ENCODE measurements at places on chromosomes 6 and 20.

- peak; percentile 60 for DNase-seq
These were observed 168.0 kb upstream of the PHACTR1 start for GRCh38 chr6:12548526-12548925.

- no peak for DNase-seq
These were observed 139.4 kb downstream of the CARMIL1 start for GRCh38 chr6:25418454-25419052.

- peak; percentile 50 for DNase-seq
These were observed 411.1 kb downstream of the HDGFL1 start for GRCh38 chr6:22980446-22980845.

DNA sequence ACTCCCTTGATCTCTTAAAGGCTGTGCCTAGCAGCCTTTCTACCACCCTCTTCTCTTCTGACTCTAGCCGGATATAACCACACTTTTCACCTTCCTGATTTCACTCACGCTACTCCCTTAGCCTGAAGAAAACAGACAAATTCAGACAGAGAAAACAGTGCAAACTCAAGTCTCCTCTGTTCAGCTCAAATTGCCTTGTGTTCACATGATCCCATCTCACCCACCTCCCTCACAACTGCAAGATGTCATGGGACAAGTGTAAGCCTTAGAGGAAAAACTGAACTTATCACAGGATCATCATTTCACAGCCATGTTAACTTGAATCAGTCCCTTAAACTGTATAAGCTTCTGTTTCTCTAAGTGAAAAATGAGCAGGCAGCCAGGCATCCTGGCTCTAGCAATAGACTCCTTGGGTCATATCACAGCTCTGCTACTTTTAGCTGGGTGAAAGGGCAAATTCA, 66.5 kb upstream of the TENT5A start:
- DNase-seq: no peak

DNA sequence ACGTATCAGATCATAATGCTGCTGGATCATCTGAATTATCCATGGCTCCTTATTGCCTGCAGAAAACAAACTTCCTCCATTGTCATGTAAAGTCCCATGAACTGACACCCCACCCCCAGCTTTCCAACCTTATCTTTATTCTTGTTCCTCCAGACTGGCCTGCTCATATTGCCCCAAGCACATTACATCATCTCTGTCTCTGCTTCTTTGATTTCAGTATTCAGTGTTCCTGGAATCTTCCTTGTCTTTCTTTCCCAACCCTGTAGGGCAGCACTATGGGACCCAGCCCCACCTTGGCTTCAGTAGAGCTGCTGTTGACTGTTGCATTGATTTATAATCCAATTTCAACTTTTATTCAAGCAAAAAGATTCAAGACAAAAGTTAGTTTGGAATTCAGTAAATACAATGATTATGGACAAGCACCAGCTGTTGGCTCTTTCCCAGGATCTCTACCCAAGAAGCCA, 187.5 kb upstream of the ECI2 start:
- DNase-seq: peak; percentile 29

GRCh38 chr6:35893246-35893645, 27.7 kb downstream of the SRPK1 start:
- DNase-seq: peak; percentile 87

DNA sequence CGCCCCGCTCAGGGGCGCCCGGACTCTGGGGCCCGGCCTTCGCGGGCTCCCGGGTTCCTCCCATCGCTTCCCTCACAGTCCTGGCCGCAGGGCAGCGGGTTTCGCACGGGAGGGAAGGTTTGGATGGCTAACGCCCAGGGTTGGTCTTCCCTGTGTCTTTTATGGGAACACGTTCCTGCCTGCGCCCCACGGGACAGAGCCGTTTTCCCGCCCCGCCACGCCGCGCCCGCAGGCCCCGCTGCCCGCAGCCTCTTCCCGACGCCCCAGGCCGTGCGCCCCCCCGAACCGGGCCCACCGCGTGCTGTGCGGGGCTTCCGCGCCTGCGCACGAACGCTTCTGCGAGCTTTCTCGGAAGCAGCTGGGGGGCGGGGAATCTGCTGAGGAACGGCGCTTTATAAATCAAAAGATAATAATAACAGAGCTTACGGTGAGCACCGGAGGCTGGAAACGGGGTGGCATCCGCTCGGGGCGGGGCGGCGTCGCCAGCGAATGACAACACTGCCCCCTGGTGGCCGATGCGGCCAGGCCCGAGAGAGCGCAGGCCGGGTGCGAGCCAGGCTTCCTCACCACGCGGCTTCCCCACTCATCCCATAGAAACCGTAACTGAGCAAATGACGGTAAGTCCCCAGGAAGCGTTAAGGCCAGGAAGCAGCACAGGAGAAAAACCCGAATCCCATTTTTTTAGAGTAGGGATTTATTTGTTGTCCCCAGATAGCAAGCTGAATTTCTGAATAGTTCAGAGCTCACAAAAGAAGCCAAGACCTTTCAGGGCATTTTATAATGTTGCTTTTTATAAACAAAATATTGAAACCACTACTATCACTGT, 116.4 kb downstream of the MYLK4 start:
- DNase-seq: peak; percentile 89

DNA sequence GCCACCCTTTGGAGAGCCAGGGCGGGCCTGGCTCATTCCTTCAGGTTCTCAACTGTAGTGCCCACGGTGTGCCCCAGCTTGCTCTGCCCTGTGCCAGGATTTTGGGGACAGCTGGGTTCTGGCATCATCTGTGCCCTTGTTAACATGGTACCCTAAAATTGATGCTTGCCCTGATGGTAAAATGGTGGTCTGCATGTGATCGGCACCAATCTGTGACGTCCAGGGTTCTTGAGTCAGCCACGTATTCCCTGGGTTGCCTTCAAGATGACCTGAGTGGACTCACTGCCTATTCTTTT, 31.2 kb upstream of the APCDD1L start:
- no peak for DNase-seq

DNA sequence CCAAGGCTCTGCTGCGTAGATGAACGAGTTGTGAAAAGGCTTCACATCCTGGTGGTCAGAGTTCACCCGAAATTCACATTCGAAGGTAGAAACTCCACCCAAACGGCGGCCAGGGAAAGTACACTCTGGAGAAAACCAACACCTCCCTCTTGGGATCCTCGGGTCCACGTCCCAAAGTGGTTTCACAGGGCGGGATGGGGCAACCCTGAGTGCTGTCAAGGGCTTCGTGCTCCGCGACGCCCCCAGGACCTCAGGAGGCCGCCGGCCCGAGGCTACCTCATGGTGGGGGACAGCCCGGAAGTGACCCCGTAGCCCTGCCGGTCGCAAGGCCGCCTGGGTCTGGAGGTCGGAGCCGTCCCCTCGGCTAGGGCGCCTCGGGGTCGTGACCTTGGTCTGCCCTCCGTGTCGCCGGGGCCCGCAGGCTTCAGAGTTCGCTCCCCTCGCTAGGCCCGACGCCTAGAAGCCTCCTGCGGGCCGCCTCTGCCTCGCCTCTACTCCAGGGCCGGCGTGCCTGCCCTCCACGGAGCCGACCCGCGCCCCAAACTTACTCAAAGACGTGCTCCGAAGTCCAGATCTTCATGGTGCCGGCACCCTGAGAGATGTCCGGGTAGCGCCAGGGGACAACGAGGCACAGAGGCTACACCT, at the start of gene PRELID3B:
TSS of gene PRELID3B (minus strand) at position 636 of the 645 bp plus-strand sequence. CDS start at position 580, 56 bp downstream.
- peak; percentile 37 for DNase-seq

- DNase-seq: peak; percentile 47
These were observed 672 bp downstream of the CARMIL1 start for GRCh38 chr6:25279748-25280343.

GRCh38 chr20:59204165-59204894, 40.7 kb downstream of the ZNF831 start:
- no peak for DNase-seq

- DNase-seq: no peak
These were observed 18.8 kb downstream of the HEBP2 start for GRCh38 chr6:138422861-138423260.

- peak; percentile 35 for DNase-seq
These were observed 14.0 kb downstream of the MUCL3 start for GRCh38 chr6:30954631-30955366.

- DNase-seq: no peak
These were observed 58.7 kb downstream of the VEGFA start for GRCh38 chr6:43828711-43829110.

- DNase-seq: peak; percentile 13
These were observed 174.1 kb downstream of the FARS2 start for GRCh38 chr6:5435449-5435848.

DNA sequence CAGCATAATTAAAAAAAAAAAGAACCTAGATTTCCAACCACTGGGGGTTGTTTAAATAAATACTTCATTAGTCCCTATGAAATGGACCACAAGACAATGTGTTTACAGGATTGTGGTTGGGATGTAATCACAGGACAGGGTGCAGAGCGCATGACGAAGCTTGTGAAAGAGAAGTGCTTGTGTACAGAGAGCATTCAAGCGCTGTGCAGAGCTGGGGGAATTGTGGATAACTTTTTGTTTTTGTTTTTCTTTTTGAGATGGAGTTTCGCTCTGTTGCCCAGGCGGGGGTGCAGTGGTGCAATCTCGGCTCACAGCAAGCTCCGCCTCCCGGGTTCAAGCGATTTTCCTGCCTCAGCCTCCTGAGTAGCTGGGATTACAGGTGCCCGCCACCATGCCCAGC, 22.3 kb downstream of the LAMA5 start:
- no peak for DNase-seq

DNA sequence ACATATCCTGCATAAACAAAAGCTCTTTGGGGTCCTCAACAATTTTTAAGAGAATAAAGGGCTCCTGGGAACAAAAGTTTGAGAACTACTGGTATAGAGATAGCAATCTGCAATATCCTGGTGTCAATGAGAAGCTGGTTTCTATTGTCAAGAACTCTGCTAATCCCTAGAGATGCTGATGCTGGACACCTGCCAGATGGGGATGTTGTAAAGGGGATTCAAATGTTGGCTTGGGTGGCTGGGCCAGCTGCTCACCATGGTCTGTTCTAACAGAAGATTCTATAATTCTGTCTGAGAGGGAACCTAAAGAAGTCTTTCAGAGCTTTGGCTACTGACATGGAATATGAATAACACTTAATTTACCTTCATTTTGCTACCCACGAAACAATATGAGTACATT, 137.8 kb downstream of the BTBD9 start:
- DNase-seq: no peak

DNA sequence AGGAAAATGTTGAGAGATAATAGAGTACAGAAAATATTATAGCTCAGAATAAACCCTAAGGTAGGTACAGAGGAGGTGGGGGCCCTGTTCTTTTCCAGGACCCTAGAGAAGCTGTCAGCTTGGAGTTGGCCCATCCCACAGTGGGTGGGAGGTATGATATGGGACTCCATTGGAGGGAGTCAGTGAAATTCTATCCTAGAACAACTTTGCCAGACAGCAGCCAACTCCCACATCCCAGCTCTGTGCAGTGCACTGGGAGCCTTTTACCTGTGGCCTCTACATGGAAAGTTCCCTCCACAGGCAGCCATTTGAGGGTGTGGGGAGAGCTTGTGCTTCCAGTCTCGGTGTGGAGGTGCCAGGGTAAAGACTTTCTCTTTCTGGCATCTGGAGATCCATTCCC, 36.8 kb upstream of the CLIC5 start:
- no peak for DNase-seq

DNA sequence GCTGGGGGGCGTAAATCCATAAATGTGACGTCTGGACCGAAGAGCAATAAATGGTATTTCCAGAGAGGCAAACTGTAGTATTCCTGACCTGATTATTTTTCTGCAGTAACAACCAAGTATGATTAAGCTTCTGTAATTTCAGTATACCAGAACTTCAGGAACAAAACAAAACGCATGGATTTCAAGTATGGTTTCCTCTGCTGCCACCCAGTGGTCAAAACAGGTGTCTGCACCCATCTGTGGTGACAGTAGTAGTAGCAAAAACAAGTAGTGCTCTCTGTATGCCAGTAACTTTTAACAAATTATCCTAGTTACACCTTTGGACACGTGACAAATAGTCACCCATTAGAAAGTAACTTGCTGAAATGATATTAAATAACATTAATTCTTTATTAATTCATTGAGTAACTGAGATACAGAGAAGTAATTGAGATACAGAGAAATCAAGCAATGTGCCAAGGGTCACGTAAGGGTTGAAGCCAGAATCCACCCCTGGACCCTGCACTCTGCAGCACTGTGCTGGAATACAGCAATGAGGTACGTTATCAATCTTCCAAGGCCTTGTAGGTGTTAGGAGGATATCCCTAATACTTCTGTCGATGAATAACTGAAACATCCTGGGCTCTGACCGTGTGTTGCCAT, 7.9 kb downstream of the CALHM4 start:
- peak; percentile 71 for DNase-seq

- peak; percentile 98 for DNase-seq
These were observed 15.7 kb downstream of the NRSN2 start for GRCh38 chr20:362271-363254.

DNA sequence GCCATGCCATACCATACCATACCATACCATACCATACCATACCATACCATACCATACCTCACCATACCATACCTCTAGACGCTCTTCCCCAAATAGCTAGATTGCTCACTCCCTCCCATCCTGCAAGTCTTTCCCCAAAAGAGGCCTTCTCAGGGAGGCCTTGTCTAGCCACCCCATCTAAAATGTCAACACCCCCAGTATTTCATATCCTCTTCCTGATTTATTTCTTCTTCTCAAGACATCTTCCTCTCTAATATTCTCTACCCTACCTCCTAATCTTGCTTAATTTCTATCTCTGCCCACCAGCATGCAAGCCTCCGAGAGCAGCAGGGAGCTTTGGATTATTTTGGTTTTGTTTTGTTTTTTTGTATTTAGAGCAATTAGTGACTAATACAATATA, 225.2 kb upstream of the RREB1 start:
- no peak for DNase-seq

DNA sequence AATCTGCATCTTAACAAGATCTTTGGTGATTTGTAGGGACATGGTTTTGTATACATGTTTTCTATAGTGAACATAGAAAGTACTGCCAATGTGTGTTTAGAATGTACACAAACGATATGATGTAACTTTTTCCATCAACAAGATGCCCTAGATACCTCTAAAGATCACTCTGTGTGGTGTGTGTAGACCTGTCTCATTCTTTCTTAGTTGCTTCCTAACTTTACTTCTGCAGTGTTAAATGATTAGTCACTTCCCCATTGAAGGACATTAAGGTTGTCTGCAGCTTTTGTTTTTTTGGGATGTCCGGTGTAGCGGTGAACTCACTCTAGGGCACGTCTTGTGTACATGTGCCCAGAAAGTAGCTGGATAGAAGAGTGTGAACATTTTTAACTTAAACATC, 35.9 kb downstream of the CDYL start:
- DNase-seq: peak; percentile 46

DNA sequence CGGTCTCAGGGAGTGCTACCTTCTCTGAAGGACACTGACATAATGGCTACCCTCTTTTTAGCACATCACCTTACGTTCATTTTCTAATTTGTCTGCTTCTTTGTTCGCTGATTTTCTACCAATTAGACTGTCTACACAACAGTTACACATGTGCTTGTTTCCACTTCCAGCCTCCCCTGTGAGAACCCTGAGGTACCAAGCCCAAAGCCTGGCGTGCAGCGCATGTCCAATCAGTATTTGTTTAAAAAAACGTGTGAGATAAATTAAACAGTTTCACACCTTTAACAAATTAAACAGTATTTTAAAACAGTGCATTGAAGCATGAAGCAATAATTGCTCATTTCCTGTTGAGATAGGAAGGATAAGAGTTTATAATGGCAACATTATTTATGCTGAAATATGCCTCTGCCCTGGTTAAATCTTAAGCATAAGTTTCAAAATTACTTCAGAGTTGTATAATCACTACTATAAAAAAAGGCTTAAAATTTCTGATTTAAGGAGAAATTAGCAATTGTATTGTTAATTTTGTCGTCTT, 88.9 kb downstream of the MAP3K5 start:
- DNase-seq: no peak

All from kidney tubule cell (primary cell).